ENCODE measurements at places on chromosomes 6 and 20.

DNA sequence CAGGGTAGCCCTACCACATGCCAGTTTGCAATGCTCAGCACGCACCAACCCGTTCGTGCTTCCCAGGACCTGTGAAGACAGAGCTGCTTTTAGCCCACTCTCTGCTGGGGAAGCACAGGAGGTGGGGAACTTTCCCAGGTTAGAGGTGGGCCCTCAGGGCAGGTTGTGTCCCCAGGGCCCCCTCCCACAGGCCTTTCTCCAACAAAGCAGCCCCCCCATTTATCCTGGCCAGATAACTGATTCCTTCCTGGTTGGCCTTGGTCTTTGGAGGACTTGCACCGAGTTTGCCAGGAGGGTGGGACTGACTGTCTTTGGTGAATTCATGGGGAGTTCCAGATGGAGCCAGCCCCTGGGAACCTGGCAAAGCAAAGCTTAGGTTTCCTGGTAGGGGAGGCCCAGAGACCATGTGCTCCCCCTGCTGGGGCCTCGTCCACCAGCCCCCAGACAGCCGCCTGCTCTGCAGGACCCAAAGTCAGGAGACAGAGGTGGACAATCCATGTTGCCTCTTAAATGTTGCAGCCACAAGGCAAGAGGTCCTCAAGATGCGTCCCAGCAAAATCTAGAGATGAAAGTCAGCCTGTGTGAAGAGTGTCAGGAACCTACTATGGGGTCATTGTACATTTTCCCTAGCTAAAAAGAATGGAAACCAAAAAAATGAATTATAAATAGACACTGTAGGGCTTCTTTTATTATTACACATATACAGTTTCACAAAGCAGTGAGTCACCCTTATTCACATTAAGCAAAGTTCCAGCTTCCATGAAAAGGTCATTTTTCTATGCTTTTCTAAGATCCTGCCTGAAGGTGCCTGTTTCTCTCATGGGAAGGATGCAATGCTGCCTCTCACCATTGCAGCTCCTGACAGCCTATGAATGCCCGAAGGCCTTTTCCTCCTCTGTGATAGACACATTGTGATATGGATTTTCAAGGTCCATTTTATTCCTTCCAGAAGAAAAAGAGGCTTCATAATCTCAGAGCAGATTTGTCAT lies 497.8 kb downstream of the PREX1 start:
- DNase-seq, result no peak

- DNase-seq, result no peak
These were observed 131.4 kb upstream of the EPHA7 start for GRCh38 chr6:93550551-93551276.

- no peak for DNase-seq
These were observed 24.5 kb downstream of the MAP3K5 start for GRCh38 chr6:136767570-136768309.

DNA sequence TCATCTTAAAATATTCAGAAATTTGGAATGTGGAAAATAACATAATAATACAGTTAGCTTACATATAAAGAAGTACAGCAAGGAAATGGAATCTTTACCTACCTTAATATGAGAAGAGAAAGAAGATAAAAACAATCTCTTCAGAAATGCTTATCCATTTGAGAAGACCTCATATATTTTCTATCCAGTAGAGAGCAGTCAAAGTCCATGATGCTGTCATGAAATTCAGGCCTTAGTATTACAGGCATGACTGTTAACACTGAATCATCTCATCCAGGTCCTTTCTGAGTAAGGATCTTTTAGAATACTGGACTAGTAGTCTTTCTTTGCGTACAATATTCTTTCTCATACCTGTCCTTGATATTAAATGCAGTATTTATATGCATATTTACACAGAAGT lies 713.4 kb downstream of the CD109 start:
- no peak for DNase-seq

DNA sequence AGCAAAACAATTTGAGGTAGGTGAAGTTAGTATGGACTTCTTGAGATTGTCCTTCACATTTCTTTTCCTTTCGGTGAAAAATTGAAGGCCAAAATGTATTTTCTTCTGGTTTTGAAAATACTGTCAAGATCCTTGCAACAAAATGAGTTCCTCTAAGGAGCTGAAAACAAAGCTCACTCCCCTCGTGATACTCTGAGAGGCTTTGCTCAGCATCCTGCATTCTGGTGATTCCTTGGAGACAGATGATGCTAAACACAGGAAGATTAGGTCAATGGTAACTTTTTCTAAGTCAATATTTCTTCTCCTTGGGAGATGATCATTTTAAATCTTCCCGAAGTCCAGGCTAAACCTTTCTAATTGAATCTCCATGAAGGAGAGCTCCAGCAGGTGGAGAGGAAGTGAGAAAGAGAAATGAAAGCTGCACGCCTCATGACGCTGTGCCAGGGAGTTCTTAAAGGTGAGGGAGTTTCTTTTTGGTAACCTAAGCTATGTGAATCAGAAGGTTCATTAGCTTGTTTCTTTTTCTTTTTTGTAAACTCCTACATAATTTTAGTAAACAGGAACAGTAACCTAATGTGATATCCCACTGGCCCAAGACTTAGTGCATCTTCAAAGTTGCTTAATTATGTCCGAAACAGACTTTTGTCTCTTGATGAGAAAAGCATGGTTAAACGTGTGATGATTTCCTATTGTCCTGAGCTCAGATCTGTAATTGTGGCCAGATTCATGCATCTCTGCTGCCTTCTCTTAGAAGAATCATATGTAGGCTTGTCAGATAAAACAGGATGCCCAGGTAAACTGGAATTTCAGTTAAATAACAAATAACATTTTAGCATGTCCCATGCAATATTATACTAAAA lies 15.0 kb downstream of the ESR1 start:
- DNase-seq, result no peak

DNA sequence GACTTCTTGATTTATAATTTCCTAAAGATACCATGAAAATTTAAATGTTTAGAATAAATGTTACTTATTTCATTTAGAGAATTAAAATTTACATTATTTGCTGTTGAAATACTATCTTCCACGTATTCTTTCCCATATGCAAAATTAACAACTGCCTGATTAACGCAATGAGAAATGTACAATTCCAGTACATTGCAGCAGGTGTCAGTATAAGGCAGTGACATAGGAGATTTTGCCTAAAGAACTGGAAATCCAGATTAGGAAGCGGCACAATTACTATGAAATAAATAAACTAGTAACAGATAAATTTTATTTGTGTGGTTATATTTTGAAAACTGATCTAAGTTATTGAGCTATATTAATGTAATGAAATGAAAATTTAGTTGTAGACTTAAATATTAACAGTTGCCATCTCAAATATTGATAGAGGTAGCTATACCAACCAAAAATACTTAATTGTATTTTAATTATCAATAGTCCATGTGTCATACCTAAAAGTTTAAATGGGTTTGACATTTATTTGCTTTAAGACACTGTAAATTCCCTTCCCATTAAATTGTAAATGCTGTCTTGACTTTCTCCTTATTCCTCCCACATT lies 300.2 kb downstream of the UTRN start:
- DNase-seq, result no peak

GRCh38 chr6:21084656-21085055 lies 508.9 kb upstream of the SOX4 start:
- DNase-seq, result no peak

DNA sequence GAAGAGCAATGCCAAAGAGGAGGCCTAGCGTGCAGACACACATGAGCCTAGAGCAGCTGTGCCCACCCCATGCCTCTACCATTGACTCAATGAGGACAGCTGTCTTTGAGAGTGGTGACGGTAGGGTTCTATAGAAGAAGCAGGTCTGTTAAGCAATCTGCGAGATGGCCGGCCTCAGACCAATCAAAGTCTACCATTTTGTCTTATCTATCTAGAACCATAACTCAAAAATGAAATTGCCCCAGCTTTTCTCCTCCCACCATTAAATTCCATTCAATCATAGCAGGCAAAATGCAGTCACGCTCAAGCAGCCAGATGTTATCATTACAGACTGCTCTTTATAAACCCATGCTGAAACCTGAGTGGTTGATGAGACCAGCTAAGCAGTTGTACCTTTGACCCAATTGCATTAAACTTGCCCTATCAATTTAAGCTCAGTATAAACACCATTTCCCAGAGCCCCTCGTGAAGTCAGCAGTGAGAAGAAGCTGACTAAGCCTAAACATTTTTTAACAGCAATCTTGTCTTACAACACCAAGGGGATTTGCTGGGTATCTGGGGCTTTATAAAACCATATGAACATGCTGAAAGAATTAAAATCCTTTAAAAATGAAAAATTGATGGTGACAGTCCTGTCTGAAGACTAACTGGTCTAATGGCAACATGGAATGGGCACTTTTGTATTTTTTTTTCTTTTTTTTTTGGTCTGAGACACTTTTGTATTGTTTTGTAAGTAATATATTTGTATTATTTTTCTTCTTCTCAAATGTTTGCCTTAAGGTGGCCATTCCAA lies 57.5 kb downstream of the FOXC1 start:
- no peak for DNase-seq

GRCh38 chr6:89443658-89444057 lies 10.7 kb downstream of the ANKRD6 start:
- DNase-seq, result no peak

- DNase-seq, result no peak
These were observed 17.7 kb downstream of the MAS1 start for GRCh38 chr6:159908535-159908934.

DNA sequence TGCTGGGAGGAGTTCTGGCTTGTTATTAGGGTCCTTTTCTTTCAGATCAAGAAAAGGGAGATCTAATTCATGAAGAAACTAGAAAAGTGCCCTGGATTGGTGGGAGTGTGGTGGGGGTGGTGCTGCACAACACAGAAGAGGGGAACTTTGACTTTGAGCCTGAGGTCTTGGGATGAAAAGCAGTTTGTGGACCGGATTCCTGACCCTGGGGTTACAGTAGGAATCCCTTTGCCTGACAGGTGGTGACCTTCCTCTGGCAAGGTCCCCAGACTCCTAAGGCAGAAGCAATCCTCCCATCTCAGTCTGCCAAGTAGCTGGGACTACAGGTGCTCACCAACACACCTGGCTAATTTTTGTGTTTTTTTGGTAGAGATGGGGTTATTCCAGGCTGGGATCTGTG lies 45.3 kb upstream of the IER3 start:
- no peak for DNase-seq

- no peak for DNase-seq
These were observed 11.5 kb upstream of the MEP1A start for GRCh38 chr6:46781478-46782378.

DNA sequence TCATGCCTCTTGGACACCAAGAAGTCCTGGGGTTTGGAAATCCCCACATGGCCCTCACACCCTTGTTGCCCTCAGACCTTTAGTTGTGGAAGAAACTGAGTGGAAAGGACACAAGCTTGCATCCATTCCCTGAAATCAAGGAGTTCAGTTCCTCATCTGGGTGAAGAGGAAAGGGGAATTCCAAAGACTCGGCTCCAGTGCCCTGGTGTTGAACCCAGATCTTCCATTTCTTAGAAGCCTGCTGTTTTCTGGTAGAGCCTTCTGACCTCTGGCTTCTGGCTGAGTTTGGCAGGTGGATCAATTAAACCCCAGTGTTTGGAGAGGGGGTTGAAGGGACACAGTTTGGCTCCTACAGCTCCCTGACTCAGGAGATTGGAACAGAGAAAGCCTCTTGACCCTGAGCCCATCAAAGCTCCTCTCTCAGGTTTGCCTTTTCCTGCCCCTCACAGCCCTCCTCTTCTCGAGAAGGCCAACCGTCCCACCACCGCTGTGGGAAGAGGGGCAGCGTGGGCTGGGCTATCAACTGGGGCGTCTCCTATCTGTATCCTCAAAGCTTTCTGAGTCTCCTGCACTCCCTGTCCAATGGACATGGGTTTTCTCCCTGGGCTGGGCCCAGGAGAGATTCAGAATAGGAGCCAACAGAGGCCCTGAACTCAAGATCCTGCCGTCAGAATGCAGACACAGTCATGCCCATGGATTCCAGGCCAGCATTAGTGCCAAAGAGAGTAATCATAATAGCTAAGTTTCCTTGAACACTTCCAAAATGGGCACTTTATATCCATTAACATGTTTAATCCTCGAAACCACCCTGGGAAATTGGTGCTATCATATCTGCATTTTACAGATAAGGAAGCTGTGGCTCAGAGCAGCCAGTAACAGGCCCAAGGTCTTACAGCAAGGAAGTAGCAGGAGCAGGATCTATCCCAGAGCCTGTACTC lies 146.2 kb downstream of the VEGFA start:
- DNase-seq, result no peak

- DNase-seq, result no peak
These were observed 76.6 kb upstream of the CST7 start for GRCh38 chr20:24872291-24873024.

- DNase-seq, result no peak
These were observed 74.0 kb upstream of the SULF2 start for GRCh38 chr20:47859278-47859677.

DNA sequence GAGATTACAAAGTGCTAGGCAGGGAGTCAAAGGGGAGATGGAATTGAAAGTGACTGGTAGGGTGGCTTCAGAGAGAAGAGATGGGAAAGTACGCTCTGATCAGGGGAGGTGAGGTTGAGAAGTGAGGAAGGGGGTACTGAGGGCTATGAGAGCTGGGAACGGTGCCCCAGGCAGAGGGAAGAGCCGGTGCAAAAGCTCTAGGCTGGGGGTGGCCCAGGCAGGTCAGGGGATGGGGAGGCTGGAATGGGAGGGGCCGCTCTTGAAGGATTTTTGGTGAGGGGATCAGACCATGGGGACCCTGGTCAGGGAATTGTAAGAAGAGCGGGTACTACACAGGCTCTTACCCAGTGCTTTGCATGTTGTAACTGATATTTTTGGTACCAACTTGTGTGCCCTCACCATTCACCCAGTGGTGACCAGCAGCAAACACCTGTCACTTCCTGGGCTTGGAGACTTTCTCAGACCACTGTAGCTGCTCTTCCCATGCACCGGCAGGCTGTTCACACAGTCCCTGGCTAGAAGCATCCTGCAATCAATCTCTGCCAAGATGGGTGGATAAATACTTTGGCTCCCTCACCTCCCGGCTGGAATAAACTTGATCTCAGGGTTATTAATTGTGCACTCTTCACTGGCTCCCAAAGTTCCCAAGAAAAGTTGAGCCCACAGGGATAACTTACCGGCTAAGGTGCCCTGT lies 24.0 kb downstream of the PCK1 start:
- no peak for DNase-seq

GRCh38 chr6:10451394-10451793 lies 36.5 kb upstream of the TFAP2A start:
- DNase-seq, result no peak

GRCh38 chr6:138787138-138787537 lies 8.7 kb upstream of the ECT2L start:
- DNase-seq, result no peak

DNA sequence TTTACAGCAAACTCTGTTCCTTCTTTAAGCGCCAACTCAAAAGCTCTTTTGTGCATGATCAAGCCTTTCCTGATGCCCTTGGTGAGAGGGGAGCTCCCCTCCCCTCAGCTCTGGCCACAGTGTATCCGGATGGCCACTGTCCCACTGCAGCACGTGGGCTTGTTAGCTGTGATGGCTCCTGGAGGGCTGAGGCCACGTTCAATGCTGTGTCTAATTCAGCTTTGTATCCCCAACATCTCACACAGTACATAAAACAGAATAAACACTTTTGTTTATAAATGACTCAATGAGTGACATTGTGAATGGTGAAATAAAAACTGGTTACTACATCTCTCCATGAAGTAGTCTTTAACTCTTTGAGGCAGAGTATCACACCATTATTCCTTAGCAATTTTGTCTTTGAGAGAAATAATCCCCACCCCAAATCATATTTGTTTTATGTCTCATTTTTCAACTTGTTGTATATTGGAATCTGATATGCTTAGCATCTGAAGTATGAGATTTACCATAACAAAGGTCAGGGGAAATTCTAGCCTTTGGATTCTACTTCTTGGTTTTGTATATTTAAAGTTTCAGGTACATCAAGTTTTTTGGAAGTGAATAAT lies 44.5 kb downstream of the EDN1 start:
- DNase-seq, result no peak

All from activated CD4-positive, alpha-beta T cell treated with anti-CD3 and anti-CD28 coated beads for 4 hours (primary cell).